ENCODE measurements at places on chromosomes 4 and X. TPM values are rescaled to one million over a fixed set of nuclear protein-coding genes. Genes with fewer than 3 reads are reported as not detected.

- no peak for DNase-seq
- H3K27me3 ChIP-seq, result no peaks in the 10 kb centered on the region
- H3K4me1 ChIP-seq, result no peaks in the 10 kb centered on the region
- no peak overlapping the region for H3K27ac ChIP-seq
Observed at GRCh38 chr4:120870279-120870673, 52.2 kb downstream of the PRDM5 start.

- DNase-seq, result no peak
- H3K4me1 ChIP-seq, result no peaks in the 10 kb centered on the region
- H3K36me3 ChIP-seq, result no peaks in the 10 kb centered on the region
- H3K27ac ChIP-seq, result no peak overlapping the region
Observed at GRCh38 chr4:146072376-146072775, 103.1 kb upstream of the LSM6 start.

DNA sequence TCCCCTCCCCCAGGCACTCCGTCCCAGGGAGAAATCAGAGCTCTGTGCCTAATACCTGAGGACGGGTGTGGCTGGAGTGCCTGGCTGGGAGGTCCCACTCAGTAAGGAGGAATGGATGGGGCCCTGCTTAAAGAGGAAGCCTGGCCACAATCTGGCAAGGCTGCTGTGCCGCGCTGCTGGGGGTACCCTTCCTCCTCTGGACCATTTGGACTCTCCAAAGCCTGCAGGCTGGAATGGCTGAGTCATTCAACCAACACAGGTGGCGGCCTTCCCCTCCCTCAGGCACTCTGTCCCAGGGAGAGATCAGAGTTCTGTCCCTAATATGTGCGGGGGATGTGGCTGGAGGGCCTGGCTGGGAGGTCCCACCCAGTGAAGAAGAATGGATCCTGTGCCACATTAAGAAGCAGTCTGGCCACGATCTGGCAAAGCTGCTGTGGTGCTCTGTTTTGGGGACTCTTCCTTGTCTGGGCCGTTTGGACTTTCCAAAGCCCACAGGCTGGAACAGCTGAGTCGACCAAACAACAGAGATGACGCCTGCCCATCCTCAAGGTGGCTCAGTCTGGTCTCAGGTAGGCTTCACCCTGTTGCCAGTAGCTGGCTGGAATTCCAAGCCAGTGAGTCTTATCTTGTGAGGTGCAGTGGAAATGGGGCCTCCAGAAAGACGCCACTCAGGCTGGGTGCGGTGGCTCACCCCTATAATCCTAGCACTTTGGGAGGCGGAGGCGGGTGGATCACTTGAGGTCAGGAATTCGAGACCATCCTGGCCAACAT is 127.3 kb upstream of the HUWE1 start:
- H3K27ac ChIP-seq, result no peak overlapping the region
- H3K27me3 ChIP-seq, result no peaks in the 10 kb centered on the region
- H3K4me3 ChIP-seq, result no peak overlapping the region
- no peaks in the 10 kb centered on the region for H3K4me1 ChIP-seq

DNA sequence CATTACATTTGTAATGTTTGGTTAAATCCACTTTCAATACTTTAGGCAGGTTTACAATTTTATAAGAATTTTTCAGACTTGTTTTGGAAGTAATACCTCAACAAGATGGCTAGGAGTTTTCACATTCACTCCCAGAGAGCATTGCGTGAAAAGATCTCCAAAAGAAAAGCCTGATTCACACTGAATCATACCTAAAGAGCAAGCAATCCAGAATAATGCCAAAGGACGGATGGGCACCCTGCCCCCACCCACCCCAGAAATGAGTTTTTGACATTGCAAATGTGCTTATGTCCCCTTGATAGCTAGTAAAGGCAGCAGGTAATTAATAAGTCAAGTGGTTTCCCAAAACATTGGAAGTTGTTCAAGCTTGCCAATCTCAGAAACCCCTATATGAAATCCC is 557.7 kb upstream of the TENM3 start:
- DNase-seq, result no peak
- no peaks in the 10 kb centered on the region for H3K27me3 ChIP-seq
- no peaks in the 10 kb centered on the region for H3K4me1 ChIP-seq
- no peak overlapping the region for H3K4me3 ChIP-seq
- H3K27ac ChIP-seq, result no peak overlapping the region

GRCh38 chrX:46628460-46629371 is 55.2 kb downstream of the CHST7 start:
- DNase-seq, result peak; percentile 68
- H3K27me3 ChIP-seq, result peaks cover 27% of the 10 kb centered on the region
- peak overlapping the region; percentile 33 for H3K27ac ChIP-seq
- no peak overlapping the region for H3K4me3 ChIP-seq

DNA sequence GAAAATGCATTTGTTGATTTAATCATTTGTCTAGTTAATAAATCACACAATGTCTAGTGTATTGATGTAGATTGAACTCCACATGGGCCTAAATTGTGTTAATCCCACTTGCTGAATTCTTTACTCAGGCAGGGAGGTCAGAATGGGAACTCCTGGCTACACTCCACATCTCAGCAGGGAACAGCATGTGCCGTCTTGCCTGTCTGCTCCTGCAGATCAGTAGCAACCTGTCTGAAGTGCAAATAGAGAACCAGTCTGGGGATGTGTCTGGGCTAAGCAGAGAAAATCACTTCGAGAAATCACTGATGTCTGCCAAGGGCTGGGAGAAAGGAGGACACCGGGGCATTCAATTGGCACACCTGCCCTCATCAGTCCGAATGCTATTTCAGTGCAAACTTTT is 16.5 kb upstream of the MXRA5 start:
- DNase-seq, result no peak
- no peaks in the 10 kb centered on the region for H3K36me3 ChIP-seq
- no peaks in the 10 kb centered on the region for H3K4me1 ChIP-seq
- no peak overlapping the region for H3K27ac ChIP-seq
- peaks cover 8% of the 10 kb centered on the region for H3K27me3 ChIP-seq

DNA sequence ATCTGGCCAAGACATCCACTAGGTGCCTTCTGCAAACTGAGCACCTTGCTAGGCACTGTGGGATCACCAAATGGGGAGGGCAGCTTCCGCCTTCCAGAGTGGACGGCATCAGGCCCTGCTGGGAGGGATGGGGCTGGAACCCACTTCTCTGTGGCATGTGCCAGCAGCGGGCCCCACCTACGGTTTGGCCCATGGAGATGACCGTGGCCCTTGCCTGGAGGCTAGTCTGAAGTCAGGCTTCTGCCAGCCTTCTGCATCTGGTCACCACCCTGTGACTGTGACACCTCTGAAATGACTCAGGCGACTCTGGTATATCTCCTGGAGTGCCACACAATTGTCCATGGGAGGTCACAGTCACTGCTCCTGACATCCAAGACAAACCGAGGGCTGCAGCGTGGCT is 7.2 kb downstream of the SSR4 start:
- H3K27ac ChIP-seq, result no peak overlapping the region
- DNase-seq, result no peak
- H3K27me3 ChIP-seq, result peaks cover 3% of the 10 kb centered on the region
- H3K4me1 ChIP-seq, result no peaks in the 10 kb centered on the region

- peak within 1 kb of the TSS; percentile 44 for H3K4me3 ChIP-seq
- H3K27me3 ChIP-seq, result peaks cover 17% of the 10 kb centered on the region
- peak within 1 kb of the TSS; percentile 15 for H3K27ac ChIP-seq
- peaks cover 11% of the 10 kb centered on the region for H3K4me1 ChIP-seq
Observed at GRCh38 chr4:121380776-121381462, at the start of gene QRFPR. QRFPR (minus strand) TSS chr4:121381018; CDS start chr4:121380647, 371 bp downstream.

GRCh38 chr4:133839326-133839725 is 362.3 kb downstream of the PABPC4L start:
- H3K27me3 ChIP-seq, result no peaks in the 10 kb centered on the region
- H3K27ac ChIP-seq, result no peak overlapping the region

DNA sequence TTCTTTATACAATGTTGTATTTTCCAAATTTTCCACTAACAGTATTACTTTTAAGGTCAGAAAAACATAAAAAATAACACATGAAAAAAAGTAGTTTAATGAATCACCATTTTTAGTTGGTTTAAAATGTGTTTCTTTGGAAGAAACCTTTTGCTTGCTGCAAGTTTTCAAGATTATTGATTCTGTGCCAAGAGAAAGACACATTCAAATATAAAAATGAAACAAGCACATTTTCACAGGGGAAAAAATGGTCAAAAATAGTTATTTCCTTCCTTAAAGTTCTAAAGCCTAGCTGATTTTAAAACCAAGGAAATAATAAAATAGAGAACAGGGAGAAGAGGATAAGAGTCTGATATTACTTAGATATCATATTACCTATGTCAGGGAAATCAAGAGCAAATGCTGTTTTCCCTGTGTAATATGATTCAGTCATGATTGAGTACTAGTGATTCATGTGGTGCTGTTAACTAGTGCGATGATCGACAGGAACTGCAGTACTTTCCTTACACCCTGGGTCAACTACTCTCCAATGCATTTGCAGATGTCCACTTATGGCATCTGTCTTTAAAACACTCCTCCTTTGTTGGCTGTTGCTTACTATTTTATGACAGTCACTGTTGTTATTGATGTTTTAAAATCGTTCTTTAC is 103.8 kb downstream of the CAMK2D start:
- H3K36me3 ChIP-seq, result no peaks in the 10 kb centered on the region
- no peaks in the 10 kb centered on the region for H3K4me1 ChIP-seq
- no peaks in the 10 kb centered on the region for H3K27me3 ChIP-seq

DNA sequence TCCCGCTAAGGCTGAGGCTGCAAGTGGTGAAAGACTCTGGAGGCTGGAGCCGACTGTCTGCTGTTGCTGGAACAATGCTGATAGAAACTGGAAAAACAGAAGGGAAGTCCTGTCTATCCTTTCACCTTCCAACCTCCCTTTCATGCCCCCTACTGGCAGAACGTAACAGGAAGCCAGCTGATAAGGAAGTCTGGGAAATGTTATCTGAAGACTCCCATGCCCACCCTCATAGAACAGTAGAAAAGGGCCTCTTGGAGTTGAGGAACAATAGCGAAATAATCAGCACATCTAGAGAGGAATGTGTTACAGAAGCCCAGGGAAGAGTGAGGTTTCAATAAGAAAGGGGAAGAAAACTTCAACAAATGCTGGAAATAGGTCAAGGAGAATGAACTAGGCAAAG is 117.1 kb upstream of the DKK2 start:
- no peaks in the 10 kb centered on the region for H3K36me3 ChIP-seq
- H3K27me3 ChIP-seq, result no peaks in the 10 kb centered on the region
- DNase-seq, result no peak

DNA sequence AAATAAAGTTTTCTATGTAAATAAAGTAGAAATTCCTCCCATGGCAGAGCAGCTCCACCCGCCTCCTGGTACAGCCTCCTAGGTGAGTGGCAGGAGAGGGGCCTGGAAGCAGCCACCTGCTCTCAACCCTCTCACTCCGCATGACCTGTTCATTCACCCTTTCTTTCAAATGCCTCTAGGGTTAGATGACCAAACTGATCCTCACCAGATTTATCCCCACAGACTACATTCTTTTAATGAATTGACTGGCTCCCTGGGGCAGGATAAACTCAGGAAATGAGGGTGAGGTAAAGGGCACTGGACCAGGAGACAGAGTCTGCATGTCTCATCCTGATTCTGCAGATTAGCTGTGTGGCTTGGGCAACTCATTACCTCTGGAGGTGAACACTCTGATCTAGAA is 32.6 kb upstream of the NKX6-1 start:
- H3K27ac ChIP-seq, result no peak overlapping the region
- H3K27me3 ChIP-seq, result peaks cover 2% of the 10 kb centered on the region
- H3K36me3 ChIP-seq, result no peaks in the 10 kb centered on the region
- no peak for DNase-seq
- H3K4me3 ChIP-seq, result no peak overlapping the region

GRCh38 chr4:36187723-36188333 is 56.5 kb downstream of the ARAP2 start:
- H3K4me1 ChIP-seq, result no peaks in the 10 kb centered on the region
- H3K4me3 ChIP-seq, result no peak overlapping the region
- no peak overlapping the region for H3K27ac ChIP-seq
- no peaks in the 10 kb centered on the region for H3K36me3 ChIP-seq
- peak; percentile 52 for DNase-seq

DNA sequence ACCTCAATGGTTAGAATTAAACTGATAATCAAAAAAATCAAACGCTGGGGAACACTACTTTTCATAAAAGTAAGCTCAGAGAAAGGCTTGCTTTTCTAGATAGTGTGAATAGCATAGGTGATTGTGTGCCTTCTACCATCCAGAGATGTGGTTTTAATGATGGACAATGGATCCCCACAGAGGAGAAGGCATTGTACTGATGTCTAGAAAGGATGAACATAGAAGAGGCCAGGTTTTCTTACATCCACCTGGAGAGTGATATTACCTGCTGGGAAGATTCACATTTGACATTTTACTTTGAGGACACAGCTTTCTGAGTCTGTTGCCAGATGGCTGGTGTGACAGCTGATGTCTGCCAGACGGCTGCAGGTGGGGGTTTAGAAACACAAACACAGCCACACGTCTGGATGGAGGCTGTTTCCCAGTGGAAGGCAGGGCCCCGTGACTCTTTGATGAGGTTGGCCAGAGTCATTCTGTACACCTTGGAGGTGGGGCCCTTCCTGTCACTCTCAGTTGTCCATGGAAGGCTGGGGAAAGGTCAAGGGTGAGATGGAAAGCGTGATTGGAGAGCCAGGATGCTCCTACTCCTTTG is 114.4 kb downstream of the PSAPL1 start:
- peaks cover 1% of the 10 kb centered on the region for H3K27me3 ChIP-seq
- no peak for DNase-seq
- H3K4me1 ChIP-seq, result peaks cover 19% of the 10 kb centered on the region
- no peak overlapping the region for H3K27ac ChIP-seq

MAGED1 gene
- 133 TPM for total RNA-seq

F8A2 gene
- total RNA-seq, result not detected

SCRG1 gene
- total RNA-seq, result 3.3 TPM

SHROOM3 gene
- total RNA-seq, result 25.1 TPM

RAB40AL gene
- 0.31 TPM for total RNA-seq

LAGE3 gene
- 16.2 TPM for total RNA-seq

RPS6KA3 gene
- total RNA-seq, result 39.0 TPM

NLGN3 gene
- total RNA-seq, result 1.9 TPM
